Activated T-helper 1 cell treated with Interleukin-2 at 50 U/mL for 16 hours (primary cell): ENCODE measurements at places on chromosomes 3 and 15.

GRCh38 chr15:35479423-35479822 lies 66.5 kb downstream of the DPH6 start:
- DNase-seq: no peak

- DNase-seq: no peak
These were observed 134.0 kb downstream of the MFSD1 start for GRCh38 chr3:158935846-158936245.

DNA sequence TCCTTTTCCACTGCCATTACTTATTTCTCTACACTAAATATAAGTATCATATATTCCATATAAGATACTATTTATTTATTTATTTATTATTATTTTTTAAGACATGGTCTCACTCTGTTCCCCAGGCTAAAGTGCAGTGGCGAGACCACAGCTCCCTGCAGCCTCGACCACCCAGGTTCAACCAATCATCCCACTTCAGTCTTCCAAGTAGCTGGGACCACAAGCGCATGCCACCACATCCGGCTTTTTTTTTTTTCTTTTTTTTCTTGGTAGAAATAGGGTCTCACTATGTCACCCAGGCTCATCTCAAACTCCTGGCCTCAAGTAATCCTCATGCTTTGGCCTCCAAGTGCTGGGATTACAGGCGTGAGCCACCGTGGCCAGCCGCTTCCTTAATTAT lies 56.6 kb downstream of the TP53BP1 start:
- DNase-seq: no peak

DNA sequence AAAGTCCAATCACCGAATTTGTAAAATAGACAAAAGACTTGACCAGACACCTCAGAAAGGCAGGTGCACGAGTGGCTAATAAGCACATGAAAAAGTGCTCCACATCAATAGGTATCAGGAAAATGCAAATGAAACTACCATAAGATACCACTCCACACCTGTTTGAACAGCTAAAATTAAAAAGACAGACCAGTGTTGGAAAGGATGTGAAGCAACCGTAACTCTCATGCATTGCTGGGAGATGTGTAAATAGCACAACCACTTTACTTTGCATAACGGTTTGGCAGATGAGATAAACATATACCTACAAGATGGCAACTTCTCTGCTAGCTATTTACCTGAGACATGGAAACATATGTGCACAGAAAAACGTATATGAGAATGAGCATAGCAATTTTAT lies 56.9 kb downstream of the CADPS start:
- no peak for DNase-seq

DNA sequence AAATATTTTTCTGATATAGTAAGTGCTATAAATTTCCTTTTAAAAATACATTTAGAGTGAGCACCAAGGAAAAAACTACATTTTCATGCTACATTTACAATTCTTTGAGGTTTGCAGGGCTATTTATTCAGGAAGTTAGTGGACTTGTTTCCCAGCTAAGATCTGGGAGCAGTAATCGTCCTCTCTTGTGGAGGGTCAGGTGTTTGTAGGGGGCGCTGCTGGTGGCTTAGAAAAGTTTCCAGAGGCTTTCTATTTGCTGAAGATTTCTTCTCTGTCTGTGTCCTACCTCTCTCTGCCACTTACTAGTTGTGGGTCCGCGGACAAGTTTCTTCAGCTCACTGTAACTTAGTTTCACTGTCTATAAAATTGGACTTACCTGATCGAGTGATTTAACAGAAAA lies 163.9 kb downstream of the PEX5L start:
- DNase-seq: no peak

GRCh38 chr15:85451099-85451700 lies 70.8 kb downstream of the AKAP13 start:
- DNase-seq: no peak

DNA sequence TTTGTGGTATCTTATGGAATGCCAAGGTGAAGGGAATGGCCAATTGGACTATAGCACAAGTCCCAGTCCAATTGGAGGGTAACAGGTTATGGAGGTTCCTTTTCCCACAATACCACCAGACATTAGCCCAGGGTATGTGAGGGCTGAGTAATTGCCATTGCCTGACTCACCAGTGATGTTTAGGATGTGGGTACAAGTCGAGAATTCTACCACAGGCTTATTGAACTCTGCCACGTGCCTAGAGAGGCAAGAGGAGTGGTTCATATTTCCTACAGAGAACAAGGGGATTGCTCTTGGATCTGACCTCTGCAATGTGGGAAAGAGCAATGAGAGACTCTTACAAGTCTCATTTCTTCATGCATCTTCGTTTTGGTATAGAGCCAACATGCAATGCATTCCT lies 85.0 kb upstream of the XCR1 start:
- DNase-seq: no peak

DNA sequence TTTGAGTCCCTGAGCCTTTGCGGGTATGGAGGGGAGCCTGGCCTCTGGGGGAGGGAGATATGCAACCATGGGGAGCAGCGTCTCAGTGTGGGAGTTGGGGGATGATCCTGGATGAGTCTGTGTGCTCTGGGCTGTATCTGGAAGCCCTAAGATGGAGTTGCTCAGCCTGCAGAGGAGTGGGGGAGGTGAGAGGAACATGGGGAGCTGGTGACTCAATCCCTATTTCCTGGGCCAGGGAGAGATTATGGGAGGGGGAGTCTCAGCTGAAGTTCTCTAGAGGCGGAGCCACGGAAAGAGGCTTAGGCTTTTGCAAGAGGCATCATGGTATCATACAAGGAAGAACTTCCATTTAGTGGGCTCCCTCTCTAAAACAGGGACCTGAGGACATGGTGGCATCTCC lies 59.5 kb upstream of the TMEM115 start:
- DNase-seq: no peak

DNA sequence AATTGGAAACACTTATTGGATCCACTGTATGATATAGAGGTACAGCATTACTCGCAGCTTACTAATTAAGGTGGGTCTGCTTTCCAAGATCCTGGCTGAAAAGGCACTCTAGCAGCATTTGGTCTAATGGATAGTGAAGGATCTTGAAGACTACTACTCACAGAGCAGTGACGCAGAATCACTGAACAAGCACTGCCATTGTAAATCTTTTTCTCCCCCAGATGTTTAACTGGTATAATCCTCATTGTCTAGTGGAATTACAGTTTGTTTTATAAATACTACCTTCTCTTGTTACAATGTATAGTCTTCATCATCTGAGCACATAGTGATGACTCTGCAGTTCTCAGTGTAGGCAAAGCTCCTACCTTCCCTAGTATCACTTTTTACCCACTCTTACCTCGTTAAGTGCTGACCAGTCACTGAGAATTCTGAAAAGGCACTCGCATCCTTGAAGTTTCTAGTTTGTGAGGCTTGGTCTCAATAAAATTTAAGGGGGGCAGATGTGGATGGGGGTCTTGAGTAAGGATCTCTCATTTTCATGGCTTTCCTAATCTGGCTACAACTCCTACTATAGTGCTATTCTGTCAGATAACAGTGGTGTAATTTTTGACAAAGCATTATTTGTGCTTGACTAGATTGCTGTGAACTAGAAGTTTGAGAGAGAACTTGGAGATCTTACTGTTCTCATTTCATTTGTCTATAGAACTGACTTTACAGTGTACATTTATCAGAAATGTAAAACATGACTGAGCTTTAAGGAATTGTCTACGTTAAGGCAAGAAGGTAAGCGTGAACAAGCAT lies 23.2 kb downstream of the MAPK6 start:
- DNase-seq: no peak

DNA sequence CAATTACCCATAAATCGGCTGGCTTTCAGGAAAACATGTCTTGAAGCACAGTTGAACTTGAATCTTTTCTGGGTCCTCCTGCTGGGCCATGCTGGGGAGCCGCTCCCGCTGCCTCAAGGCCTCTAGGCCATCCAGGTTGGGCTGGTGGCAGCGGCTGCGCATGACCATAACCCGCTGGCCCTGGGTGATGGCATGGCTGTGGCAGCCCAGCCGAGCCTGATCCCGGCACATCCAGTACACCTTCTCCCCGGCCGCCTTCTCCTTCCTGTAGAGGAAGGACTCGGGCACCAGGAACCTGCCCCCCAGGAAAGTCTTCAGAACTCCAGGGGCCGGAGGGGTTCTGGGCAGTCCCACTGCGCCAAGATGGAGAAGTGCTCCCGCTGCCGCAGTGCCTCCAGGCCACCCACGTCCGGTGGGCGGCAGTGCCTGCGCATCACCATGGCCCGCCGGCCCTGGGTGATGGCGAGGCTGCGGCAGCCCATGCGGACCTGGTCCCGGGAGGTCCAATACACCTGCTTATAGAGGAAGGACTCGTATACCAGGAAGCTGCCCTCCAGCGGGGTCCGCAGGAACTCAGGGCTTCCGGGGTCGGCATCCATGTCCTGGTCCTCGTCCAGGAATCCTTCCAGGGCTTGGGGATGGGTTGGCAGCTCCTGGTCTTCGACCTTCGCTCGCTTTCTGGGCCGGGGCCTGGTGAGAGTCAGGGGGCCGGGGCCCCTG lies 84.3 kb upstream of the FXR1 start:
- no peak for DNase-seq

GRCh38 chr3:152964911-152965609 lies 130.1 kb downstream of the P2RY1 start:
- no peak for DNase-seq

- no peak for DNase-seq
These were observed 22.5 kb downstream of the LRTM1 start for GRCh38 chr3:54905261-54905888.

DNA sequence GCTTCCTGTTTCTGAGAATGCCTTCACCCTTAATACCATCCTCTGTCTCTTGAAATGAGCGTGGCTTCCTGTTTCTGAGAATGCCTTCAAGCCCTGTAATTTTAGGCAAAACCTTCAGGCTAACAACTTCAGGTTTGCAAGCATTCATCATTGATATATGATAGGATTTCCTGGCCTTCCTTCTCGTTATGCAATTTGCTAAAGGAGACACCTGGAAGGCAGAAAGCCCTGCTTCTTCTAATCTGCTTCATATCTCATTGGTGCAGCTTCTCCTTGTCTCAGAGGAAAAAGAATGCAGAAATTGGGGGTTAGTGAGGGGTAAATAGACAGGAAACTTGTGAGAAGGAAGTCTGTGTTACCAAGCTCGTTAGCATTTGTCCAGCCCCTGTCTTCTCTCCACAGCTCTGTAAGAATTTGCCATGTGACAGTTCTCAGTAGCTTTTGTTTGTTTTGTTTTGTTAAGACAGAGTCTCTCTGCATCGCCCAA lies 7.3 kb downstream of the ARL6IP5 start:
- DNase-seq: no peak

DNA sequence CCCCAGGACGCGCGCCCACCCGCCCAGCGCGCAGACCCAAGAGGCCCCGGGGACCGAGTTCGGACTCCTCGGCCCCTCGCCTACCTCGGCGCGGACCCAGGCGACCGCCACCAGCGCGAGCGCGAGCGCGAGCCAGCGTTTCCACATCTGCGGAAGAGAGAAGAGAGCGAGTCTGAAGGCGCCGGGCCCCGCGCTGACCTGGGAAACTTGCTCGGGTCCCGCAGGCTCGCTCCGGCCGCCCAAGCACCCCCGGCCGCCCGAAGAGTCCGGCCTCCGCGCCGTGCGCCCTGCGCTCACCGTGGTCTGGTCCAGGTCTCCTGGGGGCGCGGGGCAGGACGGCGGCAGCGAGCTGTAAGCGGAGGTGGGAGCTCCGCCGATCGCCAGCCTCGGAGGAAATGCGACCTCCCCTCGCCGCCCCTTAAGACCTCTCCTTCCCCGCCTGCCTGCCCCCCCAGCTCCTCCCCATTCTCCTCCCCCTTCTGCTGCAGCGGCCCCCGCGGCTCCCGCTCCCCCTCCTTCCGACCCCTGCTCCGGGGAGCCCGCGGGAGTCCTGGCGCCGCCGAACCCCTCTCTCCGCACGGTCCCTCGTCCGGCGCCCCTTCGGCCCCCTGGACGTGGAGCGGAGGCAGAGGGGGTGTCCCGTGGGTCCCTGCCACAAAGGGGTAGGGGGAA lies at the start of gene FSTL1:
Gene FSTL1 (minus strand): TSS at position 393 of the 672 bp plus-strand sequence. CDS start 246 bp downstream, at position 147.
- DNase-seq: no peak

DNA sequence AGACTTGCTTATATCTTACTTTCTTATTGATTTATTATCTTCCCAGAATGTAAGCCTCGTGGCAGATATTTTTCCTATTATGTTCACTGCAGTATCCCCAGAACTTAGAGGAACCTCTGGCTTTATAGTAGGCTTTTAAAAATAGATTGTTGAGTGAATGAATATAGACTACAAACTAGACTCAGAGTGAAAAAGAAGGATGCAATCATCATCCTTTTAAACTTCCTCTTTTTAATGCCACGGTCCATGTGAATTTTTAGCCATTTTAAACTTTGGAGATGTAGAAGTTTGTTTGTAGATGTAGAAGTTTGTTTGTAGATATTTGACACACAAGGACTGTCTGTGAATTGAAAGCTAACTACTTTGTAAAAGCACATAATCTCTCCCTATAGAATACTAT lies 7.2 kb upstream of the P2RY12 start:
- DNase-seq: no peak

- DNase-seq: no peak
These were observed 29.4 kb downstream of the AADAC start for GRCh38 chr3:151843275-151843674.

- no peak for DNase-seq
These were observed 89.3 kb downstream of the FOXP1 start for GRCh38 chr3:71494212-71494611.

DNA sequence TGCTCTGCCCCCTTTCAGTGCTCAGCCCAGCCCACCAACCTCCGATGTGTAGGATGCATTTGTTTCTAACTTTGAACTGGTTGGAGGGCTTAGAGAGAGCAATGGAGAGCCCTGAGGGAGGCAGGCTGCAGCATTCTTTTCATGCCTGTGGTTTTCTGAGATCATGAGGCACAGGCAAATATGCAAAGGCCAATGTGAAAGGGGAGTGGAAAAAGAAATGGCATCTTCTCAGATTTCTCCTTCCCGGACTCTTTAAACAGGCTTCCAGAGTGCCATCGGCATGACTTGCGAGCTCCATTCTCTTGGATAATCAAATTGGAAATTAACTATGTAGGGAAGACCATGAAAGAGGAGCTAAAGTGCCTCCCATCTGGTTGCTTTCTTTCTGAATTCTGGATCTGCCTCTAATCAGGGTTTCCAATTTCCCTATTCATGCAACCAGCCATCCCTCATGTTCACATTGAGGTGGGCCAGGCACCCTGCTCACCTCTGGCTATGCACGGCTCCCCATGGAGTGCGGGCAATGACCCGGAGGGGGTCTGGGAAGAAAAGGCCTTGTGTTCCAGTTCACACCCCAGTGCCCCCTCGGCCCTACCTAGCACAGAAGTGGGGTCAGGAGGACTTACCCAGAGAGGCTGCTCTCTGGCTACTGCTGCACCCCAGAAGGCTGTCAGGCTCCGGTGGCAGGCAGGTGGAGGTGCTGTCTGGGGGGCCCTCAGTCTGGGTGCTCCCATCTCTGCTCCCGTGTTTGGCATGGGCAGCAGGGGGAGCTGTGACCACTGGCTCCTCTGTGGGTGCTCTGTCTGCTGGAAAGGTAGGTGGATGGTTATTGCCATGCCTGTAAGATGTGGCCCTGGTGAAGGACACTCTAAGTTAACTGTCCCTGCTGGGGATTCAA lies 16.1 kb downstream of the AMOTL2 start:
- DNase-seq: no peak

DNA sequence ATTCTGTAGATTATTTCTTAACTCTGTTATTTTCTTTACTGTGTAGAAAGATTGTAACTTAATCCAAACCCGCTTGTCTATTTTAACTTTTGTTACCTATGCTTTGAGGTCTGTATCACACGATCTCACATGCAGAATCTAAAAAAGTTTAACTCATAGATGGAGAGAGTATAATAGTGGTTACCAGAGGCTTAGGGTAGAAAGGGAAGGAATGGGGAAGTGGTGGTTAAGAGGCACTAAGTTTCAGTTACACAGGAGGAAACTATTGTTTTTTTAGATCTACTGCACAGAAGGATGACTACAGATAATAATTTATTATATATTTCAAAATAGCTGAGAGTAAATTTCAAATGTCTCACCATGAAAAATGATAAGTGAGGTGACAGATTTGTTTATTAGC lies 515.2 kb downstream of the RSL24D1 start:
- DNase-seq: no peak

- DNase-seq: no peak
These were observed 101.3 kb downstream of the WDR76 start for GRCh38 chr15:43928152-43928551.
